A172 (cell line): ENCODE measurements at places on chromosomes 5 and 9.

- peak; percentile 66 for DNase-seq
These were observed 155.6 kb downstream of the ARHGAP26 start for GRCh38 chr5:142925795-142926194.

GRCh38 chr9:22392523-22392922 is 54.1 kb upstream of the DMRTA1 start:
- no peak for DNase-seq

- no peak for DNase-seq
These were observed 46.9 kb downstream of the NDST1 start for GRCh38 chr5:150554857-150555256.

DNA sequence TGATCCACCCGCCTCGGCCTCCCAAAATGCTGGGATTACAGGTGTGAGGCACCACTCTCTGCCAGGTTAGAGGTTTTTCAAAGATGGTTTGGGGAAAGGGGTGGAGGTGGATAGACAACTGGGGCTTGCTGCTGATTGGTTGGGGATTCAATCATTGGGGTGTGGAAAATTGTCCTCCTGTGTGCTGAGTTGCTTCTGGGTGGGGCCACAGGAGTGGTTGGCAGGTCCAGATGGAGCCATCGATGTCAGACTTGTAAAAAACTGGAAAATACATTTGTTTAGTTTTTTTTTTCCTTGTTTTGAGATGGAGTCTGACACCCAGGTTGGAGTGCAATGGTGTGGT is 61.9 kb upstream of the CLINT1 start:
- DNase-seq, result no peak

GRCh38 chr5:93576994-93577853 is 3.8 kb downstream of the NR2F1-AS1 start:
- DNase-seq, result no peak

- peak; percentile 50 for DNase-seq
These were observed 36.7 kb downstream of the CDK7 start for GRCh38 chr5:69271376-69271775.

DNA sequence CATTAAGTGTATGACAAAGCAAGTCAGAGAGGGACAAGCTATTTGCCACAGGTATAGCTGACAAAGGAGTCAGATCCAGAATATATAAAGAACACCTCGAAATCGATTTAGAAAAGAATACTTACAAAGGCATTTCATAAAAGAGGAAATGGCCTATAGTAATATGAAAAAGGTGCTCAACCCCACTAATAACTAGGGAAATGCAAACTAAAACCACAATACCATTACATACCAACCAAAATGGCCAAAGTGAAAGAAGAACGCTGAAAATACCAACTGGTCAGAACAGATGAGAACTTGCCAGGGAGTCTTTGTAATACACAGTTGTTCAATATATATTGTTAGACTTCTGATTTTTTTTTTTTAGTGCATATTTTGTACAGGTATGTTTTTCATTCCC is 152.9 kb downstream of the CDC42SE2 start:
- no peak for DNase-seq

DNA sequence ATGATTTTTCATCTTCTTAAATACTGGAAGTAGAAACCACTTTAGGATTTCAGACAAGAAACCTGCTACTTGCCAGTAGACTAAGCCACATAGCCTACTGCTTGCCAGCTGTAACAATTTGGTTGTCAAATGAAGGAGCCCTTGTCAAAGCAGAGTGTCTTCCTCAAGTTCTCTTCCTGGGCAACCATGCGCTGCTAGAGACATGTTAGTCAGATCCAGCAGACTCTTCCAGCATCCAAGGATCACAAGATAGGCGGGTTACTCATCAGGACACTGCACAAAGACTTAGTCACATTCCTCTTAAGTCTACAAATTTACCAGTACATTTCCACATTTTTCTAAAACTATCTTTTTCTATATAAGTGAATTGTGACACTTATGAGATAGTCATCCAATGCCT is 24.4 kb downstream of the SKIC3 start:
- peak; percentile 69 for DNase-seq

DNA sequence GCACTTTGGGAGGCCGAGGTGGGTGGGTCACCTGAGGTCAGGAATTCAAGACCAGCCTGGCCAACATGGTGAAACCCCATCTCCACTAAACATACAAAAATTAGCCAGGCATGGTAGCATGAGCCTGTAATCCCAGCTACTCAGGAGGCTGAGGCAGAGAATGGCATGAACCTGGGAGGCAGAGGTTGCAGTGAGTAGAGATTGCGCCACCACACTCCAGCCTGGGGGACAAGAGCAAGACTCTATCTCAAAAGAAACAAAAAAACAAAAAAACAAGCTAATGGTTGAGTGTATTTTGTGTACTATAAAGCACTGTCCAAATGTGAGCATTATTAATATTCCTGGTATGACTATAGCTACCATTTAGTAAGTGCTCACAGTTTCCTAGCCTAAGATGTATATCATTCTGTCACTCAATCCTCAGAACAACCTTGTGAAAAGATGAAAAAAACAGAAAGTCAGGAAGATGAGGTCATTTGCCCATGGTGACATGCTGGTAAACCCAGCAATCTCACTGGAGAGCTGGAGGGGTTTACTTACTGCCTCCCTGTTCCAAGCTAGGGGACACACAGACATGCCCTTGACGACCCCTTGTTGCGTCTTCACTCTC is 27.7 kb downstream of the ARHGEF37 start:
- no peak for DNase-seq

- peak; percentile 17 for DNase-seq
These were observed 93.0 kb downstream of the THBS4 start for GRCh38 chr5:80128141-80128540.

DNA sequence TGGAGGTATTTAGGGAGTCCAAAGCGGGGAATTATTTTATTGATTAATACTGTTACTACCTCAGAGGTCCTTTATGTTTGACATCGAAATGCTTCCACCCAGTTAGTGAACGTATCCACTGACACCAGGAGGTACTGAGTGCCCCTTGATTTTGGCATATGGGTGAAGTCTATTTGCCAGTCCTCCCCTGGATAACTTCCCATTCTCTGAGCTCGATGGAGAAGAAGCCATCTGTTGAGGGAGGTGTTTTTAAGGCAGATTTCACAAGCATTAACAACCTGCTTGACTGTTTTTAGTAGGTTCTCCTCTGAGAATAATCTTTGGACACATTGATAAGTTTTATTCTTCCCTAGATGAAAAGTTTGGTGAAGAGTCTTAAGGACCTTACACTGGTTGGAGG is 165.3 kb upstream of the NREP start:
- DNase-seq, result no peak

GRCh38 chr5:93569300-93570160 is 11.5 kb downstream of the NR2F1-AS1 start:
- DNase-seq, result no peak

DNA sequence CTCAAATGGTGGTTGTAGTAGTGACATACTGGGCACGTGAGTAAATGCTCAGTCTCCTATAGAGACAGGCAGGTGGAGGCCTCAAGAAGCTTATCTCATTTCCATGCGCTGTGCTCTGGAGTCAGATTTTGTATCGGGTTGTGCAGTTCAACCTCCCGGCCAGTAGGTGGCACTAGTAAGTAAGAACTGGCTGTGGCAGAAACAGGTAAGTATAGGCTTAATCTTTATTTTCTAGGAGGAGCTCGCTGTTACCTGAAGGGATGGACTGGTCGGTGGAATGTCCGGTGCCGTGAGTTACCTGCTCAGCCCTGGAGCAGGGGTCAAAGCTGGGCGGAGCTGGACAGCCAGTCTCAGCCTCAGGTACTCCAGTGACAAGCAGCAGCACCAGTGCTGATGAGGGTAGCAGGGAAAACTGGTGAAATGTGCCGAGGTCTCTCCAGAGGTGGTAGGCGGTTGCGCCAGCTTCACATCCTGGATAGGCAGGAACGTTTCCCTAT is 880.1 kb upstream of the SEMA6A start:
- DNase-seq, result peak; percentile 42

DNA sequence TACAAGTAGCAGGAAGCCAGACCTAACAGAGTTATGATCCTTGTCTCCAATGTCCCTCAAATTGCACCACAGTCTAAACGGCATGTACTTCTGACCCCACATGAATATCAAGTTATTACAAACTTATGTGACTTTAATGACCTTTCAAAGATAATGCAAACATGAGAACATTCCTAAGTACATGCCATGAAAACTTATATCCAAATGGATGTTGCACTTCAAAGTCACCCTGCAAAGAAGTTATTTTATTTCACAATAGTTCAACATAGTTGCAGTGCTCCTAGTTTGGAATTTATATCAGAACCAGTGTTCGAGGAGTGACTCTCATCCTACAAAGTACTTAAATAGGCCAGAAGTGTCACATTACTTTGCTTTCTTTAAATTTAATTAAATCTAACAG is 41.2 kb upstream of the ITGA1 start:
- no peak for DNase-seq

GRCh38 chr5:1053391-1054017 is 44.9 kb downstream of the NKD2 start:
- no peak for DNase-seq

- no peak for DNase-seq
These were observed 99.2 kb downstream of the WDR70 start for GRCh38 chr5:37478121-37478894.

GRCh38 chr9:136806067-136806466 is 1.7 kb upstream of the RABL6 start:
- no peak for DNase-seq

DNA sequence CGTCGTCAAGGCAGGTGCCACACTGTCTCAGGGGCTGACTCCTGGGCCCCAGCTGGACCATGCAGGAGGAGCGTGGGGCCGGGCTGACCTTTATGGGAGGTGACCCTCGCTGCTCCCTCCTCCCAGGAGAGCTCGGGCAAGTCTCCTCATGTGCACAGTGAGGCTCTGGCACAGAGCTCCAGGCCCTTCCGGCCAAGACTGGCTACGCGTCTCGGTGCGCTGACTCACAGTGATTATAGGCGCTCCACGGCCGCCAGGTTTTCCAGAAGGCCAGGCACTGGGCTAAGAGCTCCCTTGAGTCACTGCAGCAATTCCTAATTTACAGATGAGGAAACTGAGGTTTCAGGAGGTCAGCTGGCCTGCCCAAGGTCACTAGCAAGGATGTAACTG is 47.4 kb downstream of the VAV2 start:
- peak; percentile 94 for DNase-seq

GRCh38 chr5:140075371-140075770 is 32.3 kb upstream of the NRG2 start:
- no peak for DNase-seq

GRCh38 chr5:53560506-53561191 is at the start of gene NDUFS4:
TSS of gene NDUFS4 (plus strand) at chr5:53560639. CDS start at chr5:53560663, 24 bp downstream.
- DNase-seq, result peak; percentile 76

DNA sequence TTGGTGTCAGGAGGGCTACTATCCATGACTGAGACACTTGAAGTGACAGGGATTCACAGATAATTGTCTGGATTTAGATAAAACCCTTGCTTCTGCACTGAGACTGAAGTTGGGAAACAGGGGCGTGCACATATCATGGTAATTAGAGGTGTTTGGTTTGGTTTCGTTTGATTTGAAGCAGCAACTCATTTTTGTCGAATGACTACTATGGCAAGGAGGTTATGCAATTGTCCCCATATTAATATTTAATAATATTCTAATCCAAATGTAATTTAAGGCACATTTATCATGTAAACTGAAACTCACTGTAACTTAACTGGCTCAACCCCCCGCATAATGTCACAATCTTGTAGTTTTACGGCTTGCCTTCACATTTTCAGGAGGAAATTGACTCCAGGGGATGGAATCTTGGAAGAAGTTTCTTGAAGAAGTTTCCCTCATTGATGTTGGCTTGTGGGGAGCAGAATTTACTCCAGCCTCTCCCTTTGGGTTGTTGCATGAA is 12.5 kb downstream of the ZNF366 start:
- no peak for DNase-seq

DNA sequence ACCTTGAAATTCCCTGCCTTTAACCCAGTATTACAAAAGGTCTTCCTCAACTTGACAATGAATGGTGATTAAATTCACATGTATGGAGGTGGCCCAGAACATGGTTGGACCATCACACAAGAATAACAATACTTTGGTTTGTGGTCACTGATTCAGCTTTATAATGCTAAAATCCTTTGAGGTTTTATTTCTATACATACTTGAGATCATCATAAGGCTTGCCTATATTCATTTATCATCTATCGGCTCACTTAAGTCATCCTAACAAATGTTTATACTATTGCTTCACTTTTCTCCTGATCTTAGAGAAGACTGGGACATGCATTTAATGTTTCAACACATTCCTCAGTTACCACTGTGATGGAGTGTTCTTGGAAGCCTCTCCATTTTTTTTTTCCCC is 191.3 kb downstream of the DMAC1 start:
- no peak for DNase-seq

DNA sequence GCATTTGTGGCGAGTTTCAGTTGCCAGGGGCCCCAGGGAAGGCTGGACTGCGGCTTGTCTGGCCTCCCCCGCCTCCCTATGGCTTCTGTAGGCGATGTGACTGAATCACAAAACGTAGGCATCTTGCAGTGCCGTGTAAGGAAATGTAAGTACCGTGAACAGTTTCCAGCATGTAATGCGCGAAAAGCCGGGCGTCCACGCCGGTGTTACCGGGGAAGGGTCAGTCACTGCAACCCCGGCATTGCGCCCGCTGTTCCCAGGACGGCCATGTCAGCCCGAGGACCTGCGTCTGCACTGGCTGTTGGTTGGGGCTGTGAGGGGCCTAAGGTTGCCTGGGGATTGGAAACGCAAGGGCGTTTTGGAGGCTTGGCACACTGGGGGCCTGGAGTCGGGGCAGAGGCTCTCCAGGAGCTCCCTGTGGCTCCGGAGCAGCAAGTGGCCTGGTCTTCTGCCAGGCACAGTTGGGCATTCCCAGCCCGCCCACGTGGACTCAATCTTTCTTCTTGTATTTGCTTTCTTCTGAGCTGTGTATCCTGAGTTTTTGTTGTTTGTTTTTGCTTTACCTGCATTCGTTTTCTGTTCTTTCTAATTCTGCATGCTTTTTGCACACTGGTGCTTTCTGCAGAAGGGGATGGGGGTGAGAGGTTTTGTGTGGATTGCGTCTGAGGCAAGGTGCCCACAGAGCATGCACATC is 36.9 kb upstream of the PLEKHG4B start:
- DNase-seq, result no peak

DNA sequence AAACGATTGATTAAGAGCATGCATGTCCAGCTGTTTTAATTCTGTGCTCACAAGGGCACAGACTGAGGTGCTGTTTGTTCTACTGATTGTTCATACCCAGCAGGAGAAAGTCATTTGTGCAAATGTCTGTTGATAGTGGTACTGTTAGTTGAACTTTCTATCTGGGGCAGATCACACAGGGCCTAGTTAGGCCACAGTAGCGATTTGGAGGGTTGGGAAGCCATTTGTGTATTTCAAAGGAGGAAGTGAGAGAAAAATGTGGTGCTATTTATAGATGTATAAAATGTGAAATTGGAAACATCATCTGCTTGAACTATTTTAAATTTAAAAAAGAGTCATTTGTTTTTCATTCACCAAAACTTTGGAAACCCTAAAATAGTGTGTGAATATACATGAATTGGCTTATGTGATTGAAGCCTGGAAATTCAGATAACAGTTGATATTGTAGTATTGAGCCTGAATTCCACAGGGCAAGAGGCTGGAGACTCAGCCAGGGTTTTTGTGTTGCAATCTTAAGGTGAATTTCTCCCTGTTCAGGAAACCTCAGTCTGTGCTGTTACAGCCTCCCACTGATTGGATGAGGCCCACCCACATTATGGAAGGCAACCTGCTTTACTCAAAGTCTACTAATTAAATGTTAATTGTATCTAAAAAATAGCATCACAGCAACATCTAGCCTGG is 162.0 kb upstream of the CDKN2B start:
- DNase-seq, result no peak
